Hindlimb muscle (tissue), 1 donor: ENCODE measurements at places on chromosomes 1 and 21. TPM values are rescaled to one million over a fixed set of nuclear protein-coding genes. Genes with fewer than 3 reads are reported as not detected.

TFF2 gene
- not detected for polyA plus RNA-seq

TRMT1L gene
- 16.1 TPM for polyA plus RNA-seq

DHX9 gene
- polyA plus RNA-seq, result 120 TPM

MPL gene
- polyA plus RNA-seq, result 0.41 TPM

SERPINC1 gene
- 0.12 TPM for polyA plus RNA-seq

WNT4 gene
- 10.3 TPM for polyA plus RNA-seq

FNDC7 gene
- polyA plus RNA-seq, result not detected

AQP10 gene
- polyA plus RNA-seq, result not detected

CAPN9 gene
- 0.57 TPM for polyA plus RNA-seq

LCE3D gene
- not detected for polyA plus RNA-seq
